ENCODE measurements at places on chromosomes 5 and 9.

DNA sequence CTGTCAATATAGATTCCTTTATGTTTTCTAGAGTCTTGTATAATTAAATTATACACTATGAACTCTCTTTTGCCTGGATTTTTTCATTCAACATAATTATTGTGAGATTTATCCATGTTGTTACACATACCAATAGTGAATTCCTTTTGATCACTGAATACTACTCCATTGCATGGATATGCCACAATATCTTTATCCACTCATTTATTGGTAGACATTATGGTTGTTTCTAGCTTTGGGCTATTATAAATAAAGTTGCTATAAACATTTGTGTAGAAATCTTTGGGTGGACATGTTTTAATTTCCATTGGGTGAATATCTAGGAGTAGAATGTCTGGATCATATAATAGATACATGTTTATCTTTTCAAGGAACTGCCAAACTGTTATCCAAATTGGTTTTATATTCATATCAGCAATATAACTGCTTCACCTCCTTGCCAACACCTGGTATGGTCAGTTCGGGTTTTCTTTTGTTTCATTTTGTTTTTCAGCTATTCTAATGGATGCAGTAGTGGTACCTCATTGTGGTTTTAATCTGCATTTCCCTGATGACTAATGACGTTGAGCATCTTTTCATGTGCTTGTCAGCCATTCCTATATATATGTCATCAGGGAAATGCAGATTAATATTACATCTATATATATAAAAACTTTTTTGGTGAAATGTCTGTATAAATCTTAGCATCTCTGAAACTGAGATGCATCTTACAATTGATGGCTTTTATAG is 32.1 kb upstream of the TCF7 start:
- no peak for DNase-seq

GRCh38 chr5:1665803-1666202 is 133.8 kb downstream of the MRPL36 start:
- DNase-seq = no peak

DNA sequence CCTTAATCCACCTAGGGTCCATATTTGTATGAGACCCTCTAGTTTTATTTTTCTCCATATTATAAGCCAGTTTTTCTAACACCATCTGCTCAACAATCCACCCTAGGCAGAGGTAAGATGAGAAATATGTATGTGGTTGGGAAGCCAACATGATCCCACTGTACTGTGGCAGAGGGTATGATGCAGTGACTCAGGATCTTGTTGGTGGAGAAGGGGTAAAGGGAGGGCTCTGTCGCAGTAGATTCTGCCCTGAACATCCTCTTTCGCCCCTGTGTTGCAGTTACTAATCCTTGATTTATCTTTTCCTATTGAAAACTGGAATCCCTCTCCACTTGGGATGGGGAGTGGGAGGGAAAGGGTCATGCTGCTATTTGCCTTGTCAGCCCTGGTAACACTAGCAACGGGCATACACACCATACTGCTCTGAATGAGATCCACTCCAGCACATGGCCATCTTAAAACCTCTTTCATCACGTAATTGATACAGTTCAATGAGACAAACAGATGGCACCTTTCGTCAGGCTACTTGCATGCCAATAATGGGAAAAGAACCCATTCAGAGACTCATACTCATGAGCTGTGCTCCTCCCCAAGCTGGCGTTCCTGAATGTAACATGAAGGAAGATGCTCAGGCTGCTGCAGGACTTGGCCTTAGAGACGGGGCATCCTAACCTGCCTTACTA is 63.0 kb downstream of the ADAMTS12 start:
- no peak for DNase-seq

DNA sequence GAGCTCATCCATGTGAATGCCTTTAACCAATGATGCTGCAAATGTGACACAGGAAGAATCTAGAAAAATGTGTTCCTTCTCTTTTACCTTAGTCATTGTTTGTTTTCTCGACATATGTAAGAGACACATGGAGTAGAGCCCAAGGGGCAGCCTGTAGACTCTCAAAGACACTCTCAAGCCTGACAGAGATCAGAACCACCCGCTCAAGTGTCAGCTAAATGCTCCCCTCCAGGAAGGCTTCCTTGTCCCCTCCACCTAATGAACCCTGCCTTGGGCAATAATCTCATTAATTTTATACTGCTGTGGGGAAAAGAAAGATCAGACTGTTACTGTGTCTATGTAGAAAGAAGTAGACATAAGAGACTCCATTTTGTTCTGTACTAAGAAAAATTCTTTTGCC is 157.4 kb downstream of the MUSK start:
- no peak for DNase-seq

GRCh38 chr9:129558063-129558550 is 62.8 kb downstream of the C9orf50 start:
- no peak for DNase-seq

DNA sequence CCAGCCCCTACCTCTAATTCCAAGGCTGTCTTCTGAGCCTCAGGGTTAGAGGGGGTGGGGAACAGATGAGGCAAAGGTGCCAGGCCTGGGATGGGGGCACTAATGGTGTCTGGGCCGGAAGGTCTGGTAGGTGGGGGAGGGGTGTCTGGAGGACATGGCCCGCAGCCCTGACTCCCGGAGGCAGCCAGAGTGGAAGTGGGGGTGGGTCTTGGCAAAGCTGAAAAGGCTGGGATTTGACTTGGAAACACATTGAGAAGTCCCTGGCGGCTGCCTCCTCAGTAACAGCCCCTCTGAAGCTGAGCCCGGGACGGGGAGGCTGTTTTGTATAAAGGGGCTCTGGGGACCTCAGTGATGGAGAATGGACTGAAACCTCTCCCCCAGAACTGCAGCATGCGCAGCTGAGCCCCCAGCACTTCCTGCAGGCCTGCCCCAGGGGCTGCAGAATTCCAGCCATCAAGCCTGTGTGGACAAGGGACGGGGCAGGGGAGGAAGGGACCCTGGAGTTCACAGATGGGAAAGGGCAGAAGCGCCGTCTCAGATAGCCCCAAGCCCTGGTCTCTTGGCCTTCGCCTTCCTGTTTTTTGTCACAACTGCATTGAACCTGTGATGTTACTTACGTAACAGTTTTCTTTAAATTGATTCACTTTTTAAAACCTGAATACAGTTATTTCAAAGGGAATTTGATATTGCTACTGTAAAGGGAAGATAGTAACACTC is 49.3 kb upstream of the SYNPO start:
- no peak for DNase-seq

- DNase-seq = no peak
Measured at GRCh38 chr5:170087168-170087817, 18.4 kb upstream of the FOXI1 start.

- no peak for DNase-seq
Measured at GRCh38 chr5:64814073-64814472, 45.3 kb downstream of the CWC27 start.

DNA sequence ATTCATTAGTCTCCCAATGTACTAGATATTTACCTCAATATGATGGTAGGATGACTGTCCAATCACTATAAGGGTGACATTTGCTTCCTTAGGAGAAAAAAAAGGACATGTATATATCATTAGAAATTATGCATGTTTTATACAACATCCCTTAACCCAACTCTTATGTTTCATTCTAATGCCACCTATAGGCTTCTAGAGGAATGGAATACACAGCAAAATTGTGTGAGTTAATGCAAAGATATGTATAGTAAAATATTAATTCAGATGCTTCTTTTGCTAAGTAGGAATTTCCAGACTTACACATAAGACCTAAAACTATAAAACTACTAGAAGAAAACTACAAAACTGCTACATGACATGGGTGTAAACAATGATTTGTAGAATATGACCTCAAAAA is 3.5 kb downstream of the PRXL2C start:
- no peak for DNase-seq

DNA sequence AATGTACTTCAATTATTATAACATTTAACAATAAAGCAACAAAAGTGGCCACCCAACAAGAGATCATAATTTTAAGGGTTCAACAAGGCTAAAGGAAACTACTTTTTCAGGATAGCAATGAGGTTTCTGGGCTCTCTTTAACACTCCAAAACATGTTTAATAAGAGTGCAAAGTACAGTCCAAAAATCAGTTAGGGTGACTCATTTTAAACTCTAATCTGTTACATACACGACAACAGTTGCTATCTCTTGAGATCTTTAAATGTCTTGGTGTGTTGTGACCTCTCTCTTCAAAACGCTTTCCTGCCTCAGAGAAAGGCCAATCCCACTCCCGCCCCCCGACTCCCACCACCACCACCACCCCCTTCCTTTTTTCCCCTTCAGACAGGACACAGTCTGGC is 11.5 kb downstream of the NFIB start:
- no peak for DNase-seq

DNA sequence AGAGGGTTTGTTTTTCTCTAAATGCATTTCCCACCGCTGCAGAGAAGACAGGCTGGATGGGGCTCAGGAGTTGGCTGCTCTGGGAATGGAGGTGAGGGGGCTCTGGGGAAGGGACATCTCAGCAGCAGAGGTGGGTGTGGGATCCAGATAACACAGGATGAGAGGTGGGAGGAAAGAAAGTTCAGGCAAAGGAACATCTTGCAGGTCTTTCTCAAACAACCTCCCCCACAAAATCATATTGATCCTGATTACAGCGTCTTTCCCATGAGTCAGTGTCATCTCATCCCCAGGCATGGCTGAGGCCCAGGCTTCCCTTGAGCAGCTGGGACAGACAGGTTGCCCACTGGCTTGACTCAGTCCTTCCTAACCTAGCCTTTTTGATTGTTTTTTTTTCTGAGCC is 11.3 kb upstream of the ACSL6 start:
- DNase-seq = no peak

GRCh38 chr5:154276973-154277331 is 86.4 kb downstream of the GALNT10 start:
- DNase-seq = no peak

- no peak for DNase-seq
Measured at GRCh38 chr5:151622367-151623088, 31.4 kb upstream of the FAT2 start.

DNA sequence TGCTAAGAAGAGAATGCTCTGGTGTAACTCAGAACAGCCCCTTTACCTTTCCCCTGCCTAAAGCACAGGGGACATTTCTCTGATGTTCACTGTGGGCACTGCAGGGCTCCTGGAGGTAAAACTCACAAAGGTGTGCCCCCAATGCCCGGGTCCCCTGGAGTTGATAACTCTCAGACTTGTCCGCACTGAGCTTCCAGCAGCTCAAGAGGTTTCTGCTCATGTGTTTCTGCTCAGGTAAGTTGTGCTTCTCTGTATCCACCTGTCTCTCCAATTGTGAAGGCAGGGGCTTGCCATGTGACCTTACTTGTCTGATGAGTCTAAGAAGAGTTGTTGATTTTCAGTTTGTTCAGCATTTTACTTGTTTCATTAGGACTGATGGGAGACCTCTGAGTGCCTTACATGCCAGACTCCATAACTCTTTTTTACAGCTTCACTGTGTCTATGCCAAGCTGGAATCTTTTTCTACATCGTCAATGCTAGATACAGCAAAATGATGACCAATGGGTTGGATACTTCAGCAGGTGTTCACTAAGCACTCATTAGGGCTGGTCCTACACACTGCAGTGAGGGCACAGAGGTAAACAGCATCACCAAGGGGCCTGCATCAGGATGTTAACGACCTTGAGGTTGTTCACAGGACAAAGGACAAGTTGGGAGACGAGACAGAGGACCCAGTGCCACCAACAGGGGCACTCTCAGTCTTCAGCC is 56.4 kb downstream of the MRPL36 start:
- no peak for DNase-seq

GRCh38 chr5:72133212-72133990 is 26.1 kb downstream of the MAP1B start:
- DNase-seq = no peak

- DNase-seq = no peak
Measured at GRCh38 chr5:55480781-55481180, 54.0 kb downstream of the PLPP1 start.

DNA sequence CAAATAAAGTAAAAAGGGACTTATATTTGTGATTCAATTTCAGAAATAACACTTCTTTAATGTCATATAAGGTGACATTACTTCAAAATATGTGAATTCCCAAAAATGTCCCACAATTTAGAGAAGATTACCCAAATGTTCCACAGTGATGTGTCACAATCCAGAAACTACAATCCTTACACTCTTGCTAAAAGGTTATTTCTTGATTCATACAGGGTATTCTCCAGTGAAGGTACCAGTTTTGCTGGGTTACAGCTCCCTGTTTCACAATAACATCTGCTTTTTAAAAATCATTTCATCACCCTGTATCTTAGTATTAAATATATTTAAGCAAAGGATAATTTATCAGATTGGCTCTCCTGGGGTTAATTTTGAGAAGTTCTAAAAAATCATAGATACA is 11.0 kb downstream of the FBN2 start:
- no peak for DNase-seq

GRCh38 chr9:6195714-6196360 is 19.8 kb upstream of the IL33 start:
- no peak for DNase-seq

GRCh38 chr9:106177216-106177615 is 482.9 kb downstream of the TMEM38B start:
- no peak for DNase-seq

- no peak for DNase-seq
Measured at GRCh38 chr9:93132946-93133680, 938 bp downstream of the NINJ1 start.

DNA sequence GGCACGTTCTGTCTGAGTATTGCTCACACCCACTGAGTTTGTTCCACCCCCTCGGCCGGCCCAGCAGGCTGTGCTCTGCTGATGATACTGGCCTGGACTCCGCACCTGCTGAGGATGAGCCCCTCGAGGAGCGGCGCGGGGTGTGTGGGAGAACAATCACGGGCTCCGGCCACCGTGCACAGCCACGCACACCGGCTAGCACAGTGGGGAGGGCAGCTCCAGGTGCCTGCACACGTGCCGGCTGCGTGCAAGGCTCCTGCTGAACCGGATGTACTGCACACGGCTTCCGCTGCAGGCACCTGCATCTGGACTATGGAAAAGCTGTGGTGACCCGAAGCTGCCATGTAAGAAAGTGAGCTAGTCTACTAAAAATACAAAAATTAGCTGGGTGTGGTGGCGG is 485.2 kb upstream of the CDH9 start:
- DNase-seq = no peak

DNA sequence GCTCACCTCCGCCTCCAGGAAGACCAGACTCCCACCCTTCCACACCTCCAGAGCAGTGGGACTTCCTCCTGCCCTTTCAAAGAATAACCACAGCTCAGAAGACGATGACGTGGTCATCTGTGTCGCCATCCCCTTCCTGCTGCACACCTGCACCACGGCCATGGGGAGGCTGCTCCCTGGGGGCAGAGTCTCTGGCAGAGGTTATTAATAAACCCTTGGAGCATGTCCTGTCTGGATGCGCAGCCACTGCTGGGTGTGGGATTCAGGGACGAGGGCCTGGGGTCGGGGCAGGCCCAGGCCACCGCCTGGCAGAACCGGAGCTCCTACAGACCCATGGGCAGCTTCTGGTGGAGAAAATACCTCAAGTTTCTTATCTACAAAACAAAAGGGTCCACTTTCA is 5.0 kb downstream of the PAEP start:
- no peak for DNase-seq

Measured in NCI-H2081 treated with DMSO at 0.1 percent for 48 hours (cell line).